ENCODE measurements at places on chromosomes 6 and 20.

DNA sequence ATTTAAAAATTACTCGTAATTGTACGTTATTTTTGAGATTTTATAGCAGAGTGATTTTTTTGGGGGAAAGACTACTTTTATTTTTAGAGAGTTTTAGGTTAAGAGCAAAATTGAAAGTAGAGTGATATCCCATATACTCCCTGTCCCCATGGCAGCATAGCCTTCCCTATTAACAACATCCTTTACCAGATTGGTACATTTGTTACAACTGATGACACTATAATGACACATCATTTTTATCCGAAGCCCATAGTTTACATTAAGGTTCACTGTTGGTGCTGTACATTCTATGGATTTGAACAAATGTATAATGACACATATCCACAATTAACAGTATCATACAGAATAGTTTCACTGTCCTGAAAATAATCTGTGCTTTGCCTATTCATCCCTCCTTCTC, 1126.4 kb upstream of the CITED2 start:
- DNase-seq: no peak

GRCh38 chr6:125067552-125067951, 86.0 kb upstream of the TPD52L1 start:
- DNase-seq: no peak

DNA sequence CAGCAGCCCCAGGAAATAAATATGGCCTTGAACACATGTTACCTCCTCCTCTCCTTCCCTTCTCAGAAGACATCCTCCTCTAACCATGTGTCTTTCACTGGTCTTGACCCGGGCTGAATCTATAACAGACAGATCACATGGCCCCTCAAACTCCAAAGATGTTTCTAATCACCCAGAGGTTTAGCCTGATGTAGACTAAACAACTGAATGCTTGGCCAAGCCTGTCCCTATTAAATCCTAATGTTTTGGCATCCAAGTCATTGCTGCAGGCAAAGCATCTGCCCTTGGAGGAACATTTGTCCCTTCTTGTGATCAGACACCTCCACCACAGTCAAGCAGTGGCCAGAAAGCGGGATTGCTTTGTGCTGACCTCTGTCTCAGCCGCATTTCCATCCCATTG, 65.5 kb downstream of the ANKRD60 start:
- no peak for DNase-seq

GRCh38 chr6:109406196-109406595, 23.9 kb upstream of the CD164 start:
- no peak for DNase-seq

- DNase-seq: no peak
These were observed 45.9 kb downstream of the SASH1 start for GRCh38 chr6:148388521-148388920.

DNA sequence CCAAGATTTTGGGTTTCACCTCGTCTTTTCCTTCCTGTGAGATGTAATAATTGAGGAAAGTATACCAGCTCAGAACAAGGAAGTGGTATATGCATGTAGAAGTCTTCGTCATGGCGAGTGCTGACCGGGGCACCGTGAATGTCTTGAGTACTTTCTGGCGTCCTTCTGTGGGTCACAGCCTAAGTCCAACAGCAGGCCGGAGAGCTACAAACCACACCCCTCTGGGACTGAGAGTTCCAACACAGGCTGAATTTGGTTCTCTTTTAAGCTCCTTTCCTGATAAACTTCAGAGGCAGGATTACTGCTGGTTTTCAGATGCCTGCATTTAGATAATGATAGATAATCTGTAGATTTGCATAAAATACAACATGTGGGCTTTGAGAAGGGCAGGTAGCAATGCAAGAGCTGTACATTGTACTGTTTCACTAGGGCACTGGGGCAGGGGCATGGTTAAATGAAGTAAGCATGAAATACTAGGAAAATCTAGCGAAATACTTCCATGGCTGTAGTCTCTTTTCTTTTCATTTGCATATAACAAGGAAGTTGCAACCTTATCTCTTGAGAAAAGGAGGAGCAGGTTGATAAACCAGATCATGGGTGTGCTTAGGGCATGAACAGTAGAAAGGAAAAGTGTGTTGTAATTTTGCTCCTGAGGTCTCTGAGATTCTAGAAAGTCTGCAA, at the start of gene ADTRP:
Gene ADTRP, minus strand, starts transcription at position 156 of the 681 bp plus-strand sequence. Its CDS starts 44 bp downstream, at position 112.
- no peak for DNase-seq

- peak; percentile 67 for DNase-seq
These were observed 121.0 kb downstream of the BCAS1 start for GRCh38 chr20:53949319-53949839.

- no peak for DNase-seq
These were observed 3.8 kb downstream of the PTK6 start for GRCh38 chr20:63533388-63533787.
